ENCODE measurements at places on chromosomes 12 and 14.

- DNase-seq, result no peak
These were observed 7.4 kb downstream of the GTSF1 start for GRCh38 chr12:54465857-54466523.

- no peak for DNase-seq
These were observed 155.0 kb downstream of the GCH1 start for GRCh38 chr14:54747616-54748015.

- no peak for DNase-seq
These were observed 364.8 kb downstream of the TMEM121 start for GRCh38 chr14:105891221-105891602.

GRCh38 chr14:67269298-67270060 is 28.2 kb downstream of the PALS1 start:
- DNase-seq, result no peak

DNA sequence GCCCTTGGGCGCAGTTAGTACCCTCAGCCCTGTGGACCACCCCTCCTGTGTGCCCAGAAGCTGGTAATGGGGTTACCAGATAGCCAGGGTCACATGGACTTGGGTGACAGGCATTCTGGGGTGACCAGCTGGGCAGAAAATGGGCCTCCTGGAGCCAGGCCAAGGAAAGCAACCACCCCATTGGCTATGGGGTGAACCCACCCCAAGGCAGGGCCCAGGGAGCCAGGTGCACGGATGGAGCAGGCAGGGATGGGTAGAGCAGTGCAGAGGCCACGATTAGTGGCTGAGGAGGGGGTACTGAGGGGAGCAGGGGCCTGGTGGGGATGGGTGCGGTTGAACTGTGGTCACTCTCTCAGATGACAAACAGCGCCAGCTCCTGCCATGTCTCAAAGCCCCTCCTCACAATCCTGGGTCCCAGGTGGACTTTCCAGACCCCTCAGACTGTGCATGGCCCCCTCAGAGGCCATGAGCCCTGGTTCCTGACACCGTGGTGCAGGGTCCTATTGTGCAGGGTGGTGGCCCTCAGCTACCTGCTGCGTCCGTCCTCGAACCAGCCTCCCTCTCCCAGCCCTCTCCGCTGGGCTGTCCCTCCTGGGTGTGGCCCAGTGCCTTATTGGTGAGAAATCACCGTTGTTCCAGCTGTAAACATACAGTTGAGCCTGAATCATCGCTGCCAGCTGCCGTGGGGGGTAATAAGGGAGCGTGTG is 23.4 kb upstream of the BEGAIN start:
- no peak for DNase-seq

DNA sequence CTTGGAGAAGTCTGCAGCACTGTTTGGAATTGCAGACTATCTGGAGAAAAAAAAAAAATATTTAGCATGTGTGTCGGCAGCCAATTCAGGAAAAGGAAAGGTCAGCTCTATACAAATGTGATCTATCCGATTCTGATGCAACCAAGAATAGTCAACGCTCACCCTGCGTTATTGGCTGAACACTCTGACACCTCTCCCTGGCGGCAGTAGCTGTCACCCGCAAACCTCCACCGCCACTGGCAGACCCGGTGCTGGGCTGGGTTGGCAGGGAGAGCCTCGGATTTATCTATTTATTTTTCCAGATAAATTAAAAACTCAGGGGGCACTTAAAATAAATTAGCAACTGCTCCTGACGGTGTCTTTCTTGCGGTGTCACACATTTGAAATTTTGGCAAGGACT is 409.7 kb downstream of the VRK1 start:
- no peak for DNase-seq

DNA sequence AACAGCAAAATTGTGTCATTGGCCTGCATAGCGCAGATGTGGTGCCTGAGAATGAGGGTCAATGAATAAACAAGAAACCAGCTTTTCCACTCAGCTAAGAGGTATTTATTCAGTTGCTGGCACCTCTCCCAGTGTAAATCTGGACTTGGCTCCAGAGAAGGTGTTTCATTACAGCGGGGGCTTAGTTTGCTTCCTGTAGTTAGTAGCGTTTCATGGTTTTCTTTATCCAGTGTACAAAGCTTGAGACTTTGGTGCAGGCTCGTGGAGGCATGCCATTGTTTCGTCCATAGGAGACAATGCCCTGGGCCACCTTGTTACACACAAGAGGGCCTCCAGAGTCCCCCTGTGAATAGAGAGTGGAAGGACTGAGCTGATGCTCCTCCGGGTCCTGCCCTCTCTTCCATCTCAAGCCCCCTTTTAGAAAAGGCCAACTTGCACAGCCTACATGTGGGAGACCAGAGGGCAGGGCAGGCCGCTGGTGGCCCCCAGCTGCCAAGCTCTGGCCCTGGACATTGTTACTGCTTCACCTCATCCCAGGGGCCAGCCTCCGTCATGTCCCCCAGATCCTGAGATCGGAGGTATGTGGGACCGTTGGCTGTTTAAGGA is 3.0 kb downstream of the GZMB start:
- DNase-seq, result peak; percentile 81

- DNase-seq, result no peak
These were observed 41.2 kb downstream of the SLC25A21 start for GRCh38 chr14:37131205-37131604.

DNA sequence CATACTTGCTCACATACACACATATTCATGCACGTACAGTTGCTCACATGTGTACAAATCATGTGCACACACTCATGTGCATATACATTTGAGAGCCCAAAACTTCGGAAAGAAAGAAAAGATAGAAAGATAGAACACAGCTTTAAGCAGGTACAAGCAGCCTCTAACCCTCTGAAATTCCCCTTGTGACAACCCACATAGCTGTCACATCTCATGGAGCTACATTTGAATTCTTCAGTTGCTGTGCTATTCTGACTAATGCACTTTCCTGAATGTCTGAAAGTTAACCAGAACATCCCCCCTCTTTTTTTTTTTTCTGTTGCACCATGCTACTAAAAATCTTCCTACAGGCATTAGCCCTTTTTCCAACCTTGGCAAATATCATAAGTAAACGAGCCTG is 51.9 kb upstream of the KCNA5 start:
- no peak for DNase-seq
